T-helper 2 cell treated with Interferon-gamma antibody and Interleukin-4, amounts not matched to agents 5 μg/mL and 100 μg/mL, for 36 hours (primary cell): ENCODE measurements at places on chromosomes 7 and 10.

DNA sequence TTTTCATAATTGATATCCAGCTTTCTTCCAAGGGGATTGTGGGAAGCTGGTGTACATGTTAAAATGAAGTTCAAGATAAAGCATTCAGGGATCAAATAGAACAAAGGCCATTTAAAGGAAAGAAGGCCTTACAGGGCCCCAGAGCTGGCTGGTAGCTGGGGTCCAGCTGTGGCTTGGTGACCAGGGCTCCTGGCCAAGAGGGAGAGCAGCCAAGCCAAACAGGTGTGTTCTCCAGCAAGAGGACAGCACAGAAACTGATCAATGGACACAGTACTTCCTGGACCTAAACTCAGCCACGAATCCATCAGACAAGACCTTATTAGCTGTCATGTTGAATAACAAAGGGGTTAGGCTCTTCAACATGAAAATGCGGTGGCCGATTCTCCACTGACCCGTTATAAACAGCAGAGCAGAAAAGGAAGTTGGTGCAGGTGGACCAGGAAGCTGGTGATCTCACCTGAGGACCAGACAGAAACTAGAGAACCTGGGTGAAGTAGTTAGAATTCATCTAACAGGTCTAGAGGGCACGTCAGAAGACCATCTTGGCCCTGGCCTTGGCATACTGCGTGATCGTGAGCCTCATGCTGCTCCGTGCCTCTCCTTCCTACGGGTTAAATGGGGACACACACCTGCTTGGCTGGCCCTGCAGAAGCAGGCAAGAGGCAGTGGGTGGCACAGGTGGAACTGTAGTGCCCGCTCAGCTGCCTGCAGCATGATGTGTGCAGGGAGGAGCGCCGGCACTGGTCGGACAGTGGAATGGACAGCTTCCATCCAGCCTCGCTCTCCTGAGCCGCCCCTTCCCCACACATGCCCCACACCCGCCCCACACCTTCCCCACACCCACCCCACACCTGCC lies 53.8 kb downstream of the PARP12 start:
- H3K4me1 ChIP-seq = no peaks in the 10 kb centered on the region
- H3K27ac ChIP-seq = no peak overlapping the region
- H3K4me3 ChIP-seq = no peak overlapping the region
- no peaks in the 10 kb centered on the region for H3K36me3 ChIP-seq
- DNase-seq = no peak

- DNase-seq = no peak
- no peaks in the 10 kb centered on the region for H3K27me3 ChIP-seq
- no peaks in the 10 kb centered on the region for H3K4me1 ChIP-seq
- H3K36me3 ChIP-seq = no peaks in the 10 kb centered on the region
Observed at GRCh38 chr10:58651040-58651439, 138.4 kb downstream of the BICC1 start.

DNA sequence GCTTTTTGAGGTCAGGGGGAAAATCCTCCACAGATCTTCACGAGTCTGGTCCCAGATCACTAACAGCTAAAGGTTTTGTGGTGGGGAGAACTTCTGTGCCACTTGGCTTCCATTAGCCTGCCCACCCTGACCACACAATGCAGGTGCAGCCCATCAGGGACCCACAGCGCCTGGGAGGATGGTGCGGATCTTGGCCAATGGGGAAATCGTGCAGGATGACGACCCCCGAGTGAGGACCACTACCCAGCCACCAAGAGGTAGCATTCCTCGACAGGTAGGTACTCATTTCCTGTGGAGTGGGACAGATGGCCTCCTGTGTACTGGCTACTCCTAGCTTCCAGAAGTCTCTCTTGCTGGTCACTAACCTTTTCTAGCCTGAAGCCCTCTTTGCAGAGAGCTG lies 1.5 kb downstream of the FAM241B start:
- no peaks in the 10 kb centered on the region for H3K27me3 ChIP-seq
- no peak overlapping the region for H3K27ac ChIP-seq
- no peaks in the 10 kb centered on the region for H3K36me3 ChIP-seq
- DNase-seq = no peak
- H3K4me3 ChIP-seq = peak overlapping the region; percentile 70

- no peak overlapping the region for H3K4me3 ChIP-seq
- H3K27me3 ChIP-seq = no peaks in the 10 kb centered on the region
- H3K27ac ChIP-seq = no peak overlapping the region
- peaks cover 2% of the 10 kb centered on the region for H3K36me3 ChIP-seq
- DNase-seq = no peak
- peaks cover 3% of the 10 kb centered on the region for H3K4me1 ChIP-seq
Observed at GRCh38 chr10:119776536-119776935, 50.7 kb downstream of the INPP5F start.
